MM.1S (cell line): ENCODE measurements at places on chromosomes 12 and 14.
A peak's percentile ranks its signal among the peaks of the same experiment; 100 is the strongest.

DNA sequence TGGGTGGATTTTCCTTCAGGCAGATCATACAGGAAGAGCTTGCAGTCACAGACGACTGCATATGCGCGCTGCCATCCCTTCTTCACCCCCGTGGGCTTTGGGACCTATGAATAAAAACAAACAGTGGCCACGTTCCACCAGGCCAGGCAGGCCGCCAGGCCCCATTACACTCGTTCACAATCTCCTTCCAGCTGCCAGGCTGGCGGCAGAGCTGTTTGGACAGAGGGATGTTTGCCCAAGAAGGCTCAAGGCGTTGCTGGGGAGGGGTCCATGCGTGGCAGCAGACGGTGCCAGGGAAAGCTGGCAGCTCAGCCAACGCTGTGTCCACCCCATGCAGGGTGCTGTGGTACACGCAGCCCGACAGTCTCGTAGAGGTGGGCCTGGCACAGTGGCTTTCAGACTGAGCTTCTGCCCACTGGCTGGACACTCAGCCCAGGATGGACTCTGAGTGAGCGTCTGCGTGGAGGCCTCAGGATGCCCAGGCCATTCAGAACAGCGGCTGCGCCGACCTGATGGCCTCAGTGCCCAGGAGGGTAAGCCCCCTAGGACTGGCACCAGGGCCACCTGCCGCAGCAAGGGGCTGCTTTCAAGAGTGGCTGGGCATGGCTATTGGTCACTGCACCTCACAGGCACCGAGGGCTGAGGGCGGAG is 27.5 kb downstream of the AMN start:
- no peak for DNase-seq

DNA sequence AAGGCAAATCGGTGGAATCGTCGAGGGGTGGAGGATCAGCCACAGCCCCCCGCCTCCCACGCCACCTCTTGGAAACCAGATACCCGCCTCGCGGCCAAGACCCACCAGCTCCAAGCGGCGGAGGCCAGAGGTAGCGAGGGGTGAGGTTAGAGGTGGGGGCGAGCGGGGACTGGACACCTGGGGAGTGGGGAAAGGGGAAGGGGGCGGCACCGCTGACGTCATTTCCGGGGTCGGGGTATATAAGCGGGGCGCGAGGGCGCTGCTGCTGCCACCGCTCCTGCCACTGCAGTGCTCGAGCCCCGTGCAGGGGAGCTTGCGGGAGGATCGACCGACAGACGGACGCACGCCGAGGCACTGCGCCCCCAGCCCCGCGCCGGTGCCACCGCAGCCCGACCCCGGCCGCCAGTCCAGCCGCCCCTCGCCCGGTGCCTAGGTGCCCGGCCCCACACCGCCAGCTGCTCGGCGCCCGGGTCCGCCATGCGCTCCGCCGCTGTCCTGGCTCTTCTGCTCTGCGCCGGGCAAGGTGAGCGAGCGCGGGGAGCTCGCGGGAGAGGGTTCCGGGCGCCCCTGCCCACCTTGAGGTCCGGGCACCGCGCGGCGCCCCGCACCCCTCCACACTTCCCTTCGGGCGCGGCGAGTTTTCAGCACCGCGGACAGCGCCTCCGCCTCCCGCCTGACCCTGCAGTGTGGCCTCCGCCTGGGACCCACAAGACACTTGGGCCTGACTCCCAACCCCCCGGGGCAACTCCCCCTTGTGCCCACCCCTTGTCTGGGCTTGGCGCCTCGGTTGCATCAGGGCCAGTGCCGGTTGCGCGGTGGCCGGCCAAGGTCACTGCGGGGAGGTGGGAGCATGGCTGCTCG is at the start of gene CHGA:
CHGA (plus strand) TSS at position 268 of the 861 bp plus-strand sequence; CDS start at position 478, 210 bp downstream.
- no peak for DNase-seq

DNA sequence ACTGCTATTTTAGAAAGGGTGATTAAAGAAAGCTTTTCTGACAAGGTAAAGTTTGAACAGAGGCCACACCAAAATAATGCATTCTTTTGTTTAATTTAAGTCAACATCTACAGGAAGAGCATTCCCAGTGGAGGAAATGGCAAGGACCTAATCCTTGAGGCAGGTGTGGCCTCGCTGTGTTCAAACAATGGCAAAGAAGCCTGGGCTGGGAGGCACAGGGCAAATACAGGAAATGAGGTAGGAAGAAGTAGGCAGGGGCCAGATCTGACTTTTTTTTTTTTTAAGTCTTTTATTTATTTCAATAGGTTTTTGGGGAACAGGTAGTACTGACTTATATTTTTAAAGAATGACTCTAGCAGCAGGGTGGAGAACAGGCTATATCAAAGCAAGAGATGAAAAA is 53.5 kb downstream of the ARMH4 start:
- no peak for DNase-seq

- no peak for DNase-seq
Measured at GRCh38 chr14:36408388-36408787, 88.0 kb upstream of the MBIP start.

DNA sequence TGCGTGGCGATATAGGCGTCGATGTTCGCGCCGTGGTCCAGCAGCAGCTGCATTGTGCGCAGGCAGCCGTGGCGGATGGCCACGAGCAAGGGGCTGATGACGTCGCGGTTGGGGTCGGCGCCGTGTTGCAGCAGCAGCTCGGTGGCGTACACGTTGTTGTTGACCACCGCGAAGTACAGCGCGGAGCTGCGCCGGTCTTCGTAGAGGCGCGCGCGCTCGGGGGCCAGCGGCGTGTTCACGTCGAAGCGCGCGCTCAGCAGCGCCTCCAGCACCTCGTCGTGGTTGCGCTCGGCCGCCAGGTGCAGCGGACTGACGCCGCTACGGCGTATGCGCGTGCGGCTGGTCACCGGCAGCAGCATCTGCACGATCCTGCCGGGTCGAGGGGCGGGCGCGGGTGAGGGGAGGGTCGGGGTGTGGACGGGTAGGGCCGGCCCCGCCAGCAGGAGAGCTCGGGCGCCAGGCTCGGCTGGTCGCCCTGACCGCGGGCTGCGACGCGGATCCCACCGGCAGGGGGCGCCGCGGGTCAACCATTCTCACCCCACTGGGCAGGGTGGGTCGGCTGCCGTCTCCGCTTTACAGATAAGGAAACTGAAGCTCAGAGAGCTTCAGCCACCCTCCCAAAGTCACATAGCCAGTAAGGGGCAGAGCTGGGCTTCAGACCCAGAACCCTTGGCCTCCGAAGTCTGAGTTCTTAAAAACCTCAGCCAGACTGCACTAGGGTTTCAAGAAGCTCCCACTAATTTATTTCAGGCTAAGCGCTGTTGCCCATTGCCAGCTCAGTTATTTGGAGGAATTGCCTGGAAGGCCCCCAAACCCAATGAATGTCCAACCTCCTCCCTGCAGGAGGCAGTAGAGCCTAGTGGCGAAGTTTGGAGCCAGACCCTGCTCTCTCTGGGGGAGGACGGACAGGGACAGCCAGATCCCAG is 12.4 kb downstream of the FAM181A start:
- DNase-seq, result peak; percentile 49

DNA sequence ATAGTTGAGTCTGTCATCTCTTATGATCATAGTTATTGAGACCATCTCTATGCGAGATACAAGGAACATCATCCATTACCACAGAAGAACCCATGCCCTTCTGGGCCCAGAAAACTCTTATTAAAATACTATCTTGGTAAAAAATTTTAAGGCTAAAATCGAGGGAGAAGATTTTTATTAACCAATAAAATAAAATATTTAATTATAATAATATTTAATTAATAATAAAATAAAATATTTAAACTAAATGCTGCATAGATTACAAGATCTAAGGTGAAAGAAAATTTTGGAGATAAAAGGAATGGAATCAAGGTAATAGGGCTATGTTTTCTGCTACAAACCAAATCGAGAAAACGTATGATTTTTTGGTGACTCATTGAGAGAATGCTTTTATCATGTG is 540.2 kb downstream of the KCNH5 start:
- DNase-seq, result no peak
